RPMI8226 (cell line): ENCODE measurements at places on chromosomes 12 and 14.
A peak's percentile ranks its signal among the peaks of the same experiment; 100 is the strongest.

- DNase-seq: no peak
These were observed 134.2 kb upstream of the HIF1A start for GRCh38 chr14:61561104-61561503.

- DNase-seq: no peak
These were observed 160.0 kb downstream of the BCAT1 start for GRCh38 chr12:24788886-24789285.

GRCh38 chr12:75271576-75271975 lies 58.5 kb downstream of the CAPS2 start:
- DNase-seq: no peak

GRCh38 chr14:65180725-65181025 lies 78.4 kb upstream of the MAX start:
- no peak for DNase-seq

- DNase-seq: no peak
These were observed 88.8 kb downstream of the TMX1 start for GRCh38 chr14:51328772-51329353.

DNA sequence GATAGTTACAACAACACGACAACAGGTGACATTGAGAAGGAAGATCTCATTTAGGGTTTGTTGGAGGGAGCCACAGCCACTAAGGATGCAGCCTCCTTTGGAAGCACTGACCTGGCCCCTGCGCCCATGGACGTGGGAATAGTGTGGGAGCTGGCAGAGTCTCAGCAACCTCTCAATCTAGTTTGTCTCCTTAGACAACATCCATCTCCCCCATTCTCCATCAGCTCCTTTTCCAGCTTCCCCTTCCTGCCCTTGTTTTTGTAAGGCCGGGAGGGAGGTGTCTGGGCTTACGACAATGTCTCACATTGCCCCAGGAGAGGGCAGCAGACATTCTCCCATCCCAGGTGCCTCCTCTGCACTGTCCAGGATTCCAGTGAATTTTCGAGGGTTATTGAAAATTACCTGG lies 170.2 kb upstream of the PZP start:
- no peak for DNase-seq

GRCh38 chr12:104906695-104907094 lies 51.4 kb downstream of the SLC41A2 start:
- DNase-seq: no peak

- DNase-seq: no peak
These were observed 18.0 kb upstream of the NRDE2 start for GRCh38 chr14:90349739-90350138.

DNA sequence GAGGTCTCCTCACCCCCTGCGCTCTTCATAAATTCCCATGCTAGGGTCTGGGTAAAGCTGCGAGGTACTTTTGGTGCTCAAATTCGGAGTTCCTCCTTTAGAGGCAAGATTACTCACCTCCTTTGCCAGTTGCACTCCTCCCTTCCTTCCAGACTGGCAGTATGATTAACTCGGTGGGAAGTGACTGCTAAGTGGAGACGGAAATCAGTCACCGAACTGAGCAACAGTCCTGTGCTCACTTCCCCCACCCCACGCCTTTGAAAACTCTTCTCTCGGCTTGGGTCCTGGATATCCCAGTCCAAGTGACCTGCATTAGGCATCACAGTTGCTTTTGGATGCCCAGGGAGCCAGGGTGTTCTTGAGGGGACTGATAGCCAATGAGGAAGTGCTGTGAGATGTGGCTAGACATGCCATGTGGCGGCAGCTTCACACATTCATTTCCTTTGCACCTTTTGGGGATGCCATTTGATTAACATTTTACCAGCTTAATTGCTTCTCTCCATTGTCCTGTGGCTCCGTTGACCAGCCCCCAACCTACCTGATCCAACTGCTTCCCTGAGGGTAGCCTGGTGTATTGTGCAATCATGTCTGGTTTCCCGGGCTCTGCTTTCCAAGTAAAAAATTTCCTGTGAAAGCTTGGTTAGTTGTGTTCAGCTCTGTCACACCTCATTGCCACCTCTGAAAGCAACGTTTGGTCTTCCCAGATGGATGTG lies 840 bp downstream of the PNP start:
- peak; percentile 45 for DNase-seq

DNA sequence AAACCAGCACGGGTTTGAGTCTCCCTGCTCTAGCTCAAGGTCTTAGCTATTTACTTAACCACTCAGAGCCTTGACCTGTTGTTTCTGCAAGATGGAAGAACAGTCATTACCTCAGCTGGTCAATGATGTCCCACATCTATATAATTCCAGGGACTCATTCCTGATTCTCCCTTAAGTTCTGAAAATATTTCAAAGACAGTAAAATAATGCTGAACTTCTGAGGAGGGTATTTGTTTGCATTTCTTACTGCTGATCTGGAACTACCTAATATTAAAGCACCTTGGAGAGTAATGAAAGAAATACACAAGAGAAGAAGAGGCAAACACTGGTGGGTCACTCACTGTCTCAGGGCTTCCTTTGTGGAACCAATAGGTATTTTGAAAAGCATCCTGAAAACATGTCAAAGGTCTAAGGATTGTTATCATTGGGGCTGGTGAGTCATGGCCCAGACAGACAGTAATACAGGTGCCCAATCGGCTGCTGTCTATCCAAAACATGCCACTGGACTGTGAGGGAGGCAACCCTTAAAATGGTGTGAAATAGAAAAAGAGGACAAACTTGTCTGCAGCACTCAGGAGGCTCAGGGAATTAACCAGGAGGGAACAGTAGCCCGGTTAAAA lies 88.7 kb upstream of the EGLN3 start:
- DNase-seq: no peak

- no peak for DNase-seq
These were observed 416.5 kb downstream of the NELL2 start for GRCh38 chr12:44459569-44459968.
